ENCODE measurements at places on chromosomes 7 and 10.

DNA sequence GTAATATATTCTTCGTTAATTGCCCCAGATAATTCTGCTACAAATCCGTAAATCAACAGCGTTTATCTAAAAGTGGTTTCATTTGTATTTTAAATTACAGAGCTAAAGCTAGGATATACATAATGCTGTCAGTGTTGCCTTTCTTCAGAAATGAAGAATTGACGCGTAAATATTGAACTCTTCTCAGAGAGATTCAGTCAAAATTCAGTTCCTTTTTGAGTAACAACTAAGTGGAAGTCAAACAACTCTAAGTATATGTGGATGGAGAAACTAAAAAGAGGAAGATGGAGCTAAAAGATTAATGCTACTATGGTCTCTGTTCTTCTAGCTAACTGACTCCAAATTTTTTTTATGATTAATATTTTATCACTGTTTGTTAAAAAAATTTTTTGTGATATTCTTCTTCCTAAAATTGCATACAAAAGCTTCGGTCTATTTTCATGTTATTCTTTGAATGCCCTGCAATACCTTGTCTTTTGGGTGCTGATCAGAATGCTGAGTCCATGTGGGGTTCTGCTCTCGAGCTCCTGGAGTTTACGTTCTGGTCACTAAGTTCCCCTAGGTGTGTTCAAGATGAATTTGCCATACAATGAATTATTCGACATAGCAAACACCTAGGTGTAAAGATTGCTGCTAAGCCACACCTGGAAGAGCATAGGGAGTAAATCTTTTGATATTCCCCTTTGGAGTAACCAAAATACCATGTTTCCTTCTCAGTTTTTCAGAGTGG lies 20.7 kb downstream of the MDFIC start:
- DNase-seq, result no peak

DNA sequence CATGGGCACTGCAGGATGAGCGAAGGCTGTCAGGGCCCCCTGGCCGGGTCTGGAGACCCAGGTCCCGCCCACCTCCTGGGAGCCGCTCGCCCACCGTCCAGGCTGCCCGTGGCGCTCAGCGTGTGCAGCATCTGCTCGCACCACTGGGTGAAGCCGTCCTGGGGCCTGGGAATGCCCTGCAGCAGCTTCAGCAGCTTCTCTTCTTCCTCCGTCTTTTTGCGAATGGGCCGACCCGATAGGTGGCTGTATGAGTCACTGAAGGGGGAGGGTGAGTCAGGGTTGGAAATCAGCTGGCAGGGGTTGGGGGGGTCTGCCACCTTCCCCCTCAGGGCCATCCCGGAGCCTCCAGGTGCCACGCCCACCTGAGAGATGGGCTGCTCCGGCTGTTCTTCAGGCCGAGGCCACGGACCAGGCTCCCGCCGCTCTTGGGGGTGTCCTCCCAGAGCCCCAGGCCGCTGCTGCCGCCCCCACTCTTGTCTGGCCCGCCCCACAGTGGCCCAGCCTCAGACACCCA lies 8.7 kb downstream of the GNB2 start:
- no peak for DNase-seq

- DNase-seq, result no peak
Observed at GRCh38 chr10:119860866-119861607, 11.6 kb downstream of the MCMBP start.

GRCh38 chr10:69657430-69657829 lies 27.4 kb downstream of the FAM241B start:
- DNase-seq, result no peak

GRCh38 chr7:155358066-155358947 lies 60.6 kb downstream of the INSIG1 start:
- no peak for DNase-seq

DNA sequence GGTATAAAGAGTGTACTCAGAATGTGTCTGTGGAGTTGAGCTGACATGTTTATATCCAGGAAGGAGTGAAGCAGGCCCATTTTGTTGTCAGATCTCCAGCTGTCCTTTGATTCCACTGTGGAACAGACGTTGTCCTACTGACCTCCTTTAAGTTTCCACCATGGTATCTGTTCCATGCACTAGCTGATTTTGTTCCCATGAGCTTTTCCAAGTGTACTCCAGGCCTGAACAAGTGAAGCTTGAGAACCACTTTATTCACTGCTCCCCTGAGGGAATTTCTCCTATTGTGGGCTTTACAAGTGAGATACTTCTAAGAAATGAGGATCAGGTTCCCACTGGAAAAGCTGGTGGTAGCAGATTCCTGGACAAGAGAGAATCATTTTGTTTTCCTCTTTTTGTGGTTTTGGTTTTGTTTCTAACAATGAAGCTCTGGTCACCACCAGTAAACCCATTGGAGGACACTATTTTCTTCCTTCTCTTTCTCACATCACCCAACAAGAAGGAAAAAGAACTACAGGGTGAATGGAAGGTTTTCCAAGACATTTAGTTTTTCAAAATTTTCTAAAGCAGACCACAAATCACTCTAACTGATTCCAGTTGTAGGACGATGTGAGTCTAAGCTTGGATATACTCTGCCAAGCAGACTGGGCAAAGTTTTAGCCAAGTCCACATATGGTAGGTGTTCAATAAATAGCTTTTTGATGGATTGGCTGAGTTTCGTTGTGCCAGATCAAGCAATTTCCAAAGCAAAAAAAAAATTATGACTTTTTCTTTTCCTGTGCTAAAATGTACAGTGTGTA lies 144.2 kb downstream of the JCAD start:
- DNase-seq, result no peak

DNA sequence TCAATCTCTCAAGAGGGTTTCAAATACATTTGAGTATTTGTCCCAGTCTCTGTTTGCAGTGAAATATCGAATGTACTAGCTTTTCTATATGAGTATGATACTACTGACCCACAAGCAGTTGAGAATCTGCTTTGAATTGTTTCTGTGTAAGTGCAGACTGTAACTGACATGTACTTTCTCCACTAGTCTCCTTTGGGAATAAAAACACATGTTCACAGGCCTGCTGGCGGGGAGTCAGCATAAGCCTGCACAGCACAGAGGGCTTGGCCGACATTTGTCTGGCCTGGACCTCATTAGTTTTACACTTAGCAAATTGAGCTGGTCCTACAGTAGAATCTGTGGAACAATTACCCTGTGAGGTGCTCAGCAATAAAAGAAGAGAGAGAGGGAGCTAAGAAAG lies 72.6 kb downstream of the ITGB8 start:
- DNase-seq, result no peak

- DNase-seq, result no peak
Observed at GRCh38 chr10:97111615-97112014, 74.1 kb downstream of the SLIT1 start.

DNA sequence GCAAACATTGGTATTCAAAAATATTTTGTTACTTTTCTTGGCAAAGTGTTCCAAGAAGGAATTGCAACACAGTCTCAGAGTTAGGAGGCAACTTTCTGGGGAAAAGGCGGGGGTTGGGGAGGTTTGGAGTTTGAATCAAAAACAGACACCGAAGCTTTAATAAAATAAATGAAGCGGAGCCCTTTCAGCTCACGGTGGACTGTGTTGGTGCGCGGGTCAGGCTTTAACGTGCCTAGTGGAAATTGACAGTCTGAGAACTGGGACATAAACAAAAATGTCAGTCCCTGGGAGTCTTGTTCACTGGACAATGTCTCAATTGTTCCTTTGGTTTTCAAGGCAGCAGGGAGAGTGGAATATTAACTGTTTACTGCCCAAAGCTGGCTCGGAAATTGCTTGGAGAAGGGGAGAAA lies 109.3 kb downstream of the TCF7L2 start:
- DNase-seq, result no peak

GRCh38 chr10:70054902-70055301 lies 2.3 kb downstream of the MACROH2A2 start:
- DNase-seq, result no peak

DNA sequence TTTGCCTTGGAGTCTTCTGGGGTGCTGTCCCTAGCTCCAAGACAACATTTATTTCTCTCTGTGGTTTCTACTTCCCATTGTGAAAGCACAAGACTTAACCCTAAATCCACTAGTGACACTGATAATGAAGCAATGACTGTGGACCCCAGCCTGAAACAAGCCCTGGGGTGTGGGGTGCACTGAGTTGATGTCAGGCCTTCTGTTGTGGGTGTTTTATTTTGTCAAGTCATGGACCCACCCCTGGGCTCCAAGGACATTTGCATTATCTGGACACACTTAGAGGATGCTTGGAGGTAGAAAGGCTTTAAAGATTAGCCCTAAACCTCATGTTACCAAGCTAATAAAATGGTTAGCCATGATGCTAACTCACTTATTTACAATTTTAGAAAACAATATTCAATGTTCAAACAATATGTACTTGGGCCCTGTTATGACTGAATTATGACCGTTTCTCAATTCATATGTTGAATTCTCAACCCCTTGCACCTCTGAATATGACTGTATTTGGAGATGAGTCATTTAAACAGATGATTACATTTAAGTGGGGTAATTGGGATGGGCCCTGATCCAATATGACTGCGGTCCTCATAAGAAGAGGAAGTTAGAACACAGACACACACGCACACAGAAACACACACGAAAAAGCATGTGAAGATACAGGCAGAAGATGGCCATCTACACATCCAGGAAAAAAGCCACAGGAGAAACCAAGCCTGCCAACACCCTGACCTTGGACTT lies 137.2 kb upstream of the IGFBP3 start:
- DNase-seq, result no peak

DNA sequence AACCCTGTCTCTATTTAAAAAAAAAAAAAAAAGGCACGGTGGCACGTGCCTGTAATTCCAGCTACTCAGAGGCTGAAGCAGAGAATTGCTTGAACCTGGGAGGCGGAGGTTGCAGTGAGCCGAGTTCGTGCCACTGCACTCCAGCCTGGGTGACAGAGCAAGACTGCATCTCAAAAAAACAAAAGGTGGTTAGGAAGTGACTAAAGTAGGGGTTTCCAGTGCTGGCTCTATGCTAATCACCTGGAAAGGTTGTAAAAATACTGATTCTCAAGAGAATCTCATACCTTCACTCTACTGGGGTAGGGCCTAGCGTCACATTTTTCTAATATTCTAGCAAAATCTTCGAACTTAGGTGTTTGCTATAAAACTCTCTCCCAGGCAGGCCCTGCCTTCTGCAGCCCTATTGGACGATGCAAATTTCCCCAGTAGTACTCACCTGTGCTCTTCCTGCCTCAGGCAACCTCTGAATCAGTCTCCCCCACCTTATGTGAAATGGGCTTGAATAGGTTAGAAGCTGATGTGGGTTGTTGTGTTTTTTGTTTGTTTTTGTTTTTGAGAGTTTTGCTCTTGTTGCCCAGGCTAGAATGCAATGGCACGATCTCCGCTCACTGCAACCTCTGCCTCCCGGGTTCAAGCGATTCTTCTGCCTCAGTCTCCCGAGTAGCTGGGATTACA lies 3.5 kb downstream of the ZP3 start:
- DNase-seq, result no peak

- no peak for DNase-seq
Observed at GRCh38 chr10:129096065-129096984, 370.7 kb upstream of the MGMT start.

DNA sequence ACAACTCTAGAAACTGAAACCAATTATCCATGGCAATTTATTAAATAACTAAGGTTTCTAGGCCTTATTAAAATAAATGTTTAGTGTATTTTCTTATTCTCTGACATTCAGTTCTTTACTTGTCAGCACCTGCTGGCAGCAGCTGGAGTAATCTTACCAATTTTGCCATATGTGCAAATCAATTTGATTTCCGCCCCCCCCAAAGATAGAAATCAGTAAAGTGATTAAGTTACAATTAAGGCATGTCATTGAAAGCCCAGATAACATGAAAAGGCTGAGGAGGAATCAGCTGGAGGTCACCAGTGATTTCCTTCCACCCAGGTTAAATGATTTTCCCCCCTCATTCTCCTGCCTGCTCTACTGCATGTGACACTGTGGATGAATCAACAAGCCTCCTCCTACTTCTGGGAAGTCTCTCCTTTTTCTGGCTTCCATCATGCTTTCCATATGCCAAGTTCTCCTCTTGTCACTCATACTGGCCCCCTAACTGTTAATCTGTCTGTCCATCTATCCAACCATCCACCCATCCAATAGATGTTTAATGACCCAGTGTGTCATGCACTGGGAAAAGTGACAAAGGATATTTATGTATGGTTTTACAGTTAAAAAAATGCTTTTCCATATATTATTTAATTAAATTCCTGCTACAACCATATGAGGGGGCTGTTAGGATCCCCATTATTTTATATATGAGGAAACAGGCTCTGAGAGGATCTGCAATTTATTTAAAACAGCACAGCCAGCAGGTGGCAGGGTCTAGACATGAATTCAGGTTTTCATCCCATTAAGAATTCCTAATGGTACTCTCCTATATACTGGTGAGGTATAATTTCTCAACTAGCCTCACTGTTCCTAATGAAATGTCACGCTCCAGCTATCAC lies 116.5 kb downstream of the ATXN7L1 start:
- DNase-seq, result peak; percentile 20

GRCh38 chr7:116901143-116901542 lies 38.8 kb downstream of the CAPZA2 start:
- DNase-seq, result no peak

DNA sequence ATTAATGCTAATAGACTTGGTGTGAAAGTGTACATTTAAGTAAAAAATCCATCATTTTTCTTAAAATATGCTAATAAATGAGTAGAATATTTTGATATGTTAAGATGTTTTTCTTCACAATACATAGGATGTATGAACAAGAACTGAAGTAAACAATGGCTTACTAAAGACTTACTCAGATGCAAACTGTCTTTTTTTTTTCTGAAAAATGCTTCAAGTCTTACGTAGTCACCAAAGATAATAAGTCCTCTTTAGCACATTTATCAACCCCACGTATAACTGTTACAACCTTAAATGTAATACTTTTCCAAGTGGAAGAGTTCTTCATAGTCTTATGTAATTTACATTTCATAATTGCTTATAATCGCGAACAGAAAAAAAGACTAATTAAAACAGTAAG lies 54.8 kb downstream of the MDFIC start:
- DNase-seq, result no peak

DNA sequence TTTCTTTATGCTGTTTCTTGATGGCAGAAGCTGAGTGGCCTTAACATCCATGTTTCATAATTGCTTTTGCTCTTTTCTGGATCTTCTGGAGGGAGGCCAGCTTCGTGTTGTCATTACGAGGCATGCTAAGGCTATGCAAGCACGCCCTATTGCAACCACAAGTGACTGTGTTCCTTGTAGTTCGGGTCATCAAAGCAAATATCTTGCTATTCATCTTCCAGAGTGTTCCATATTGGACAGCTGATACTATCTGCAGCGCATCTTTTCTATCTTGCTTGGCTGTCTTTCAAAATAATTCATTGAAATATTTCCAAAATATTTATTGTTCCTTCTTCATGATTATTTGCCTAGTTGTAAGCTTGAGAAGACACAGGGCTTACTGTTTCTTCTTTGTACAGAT lies 5.0 kb downstream of the EPHB6 start:
- no peak for DNase-seq

GRCh38 chr7:140402178-140402835 lies 1.6 kb upstream of the RAB19 start:
- DNase-seq, result no peak

- no peak for DNase-seq
Observed at GRCh38 chr10:24622781-24623301, 100.8 kb downstream of the ARHGAP21 start.

DNA sequence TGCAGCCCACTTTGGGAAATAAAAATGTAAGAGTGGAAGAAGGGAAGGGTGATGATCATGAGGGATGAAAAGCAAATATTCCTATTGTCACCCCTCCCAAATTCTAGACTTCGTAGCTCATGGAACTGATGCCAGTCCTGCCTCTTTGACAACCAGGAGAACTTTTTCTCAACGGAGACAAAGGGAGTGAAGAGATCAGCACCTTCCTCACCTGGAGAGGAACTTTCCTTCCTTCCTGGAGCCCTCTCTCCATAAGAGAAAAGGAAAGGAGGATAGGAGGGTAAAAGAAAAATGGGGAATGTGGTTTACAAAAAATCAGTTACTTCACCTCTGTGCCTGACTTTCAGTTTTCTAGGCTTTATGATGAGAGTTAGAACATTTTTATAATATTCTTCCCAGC lies 3.4 kb downstream of the TBX20 start:
- DNase-seq, result no peak
